Heart left ventricle (tissue), 16 donors: ENCODE measurements at places on chromosomes 7 and 10. TPM values are rescaled to one million over a fixed set of nuclear protein-coding genes. Genes with fewer than 3 reads are reported as not detected.

SDK1 gene
- 3.6 TPM for total RNA-seq

GRID1 gene
- 1.5 TPM for total RNA-seq

ACSM6 gene
- total RNA-seq = not detected

TMEM196 gene
- total RNA-seq = not detected

RELN gene
- 0.16 TPM for total RNA-seq

NKX2-3 gene
- total RNA-seq = not detected

- no peak overlapping the region for H3K27ac ChIP-seq
- H3K27me3 ChIP-seq = no peaks in the 10 kb centered on the region
- no peaks in the 10 kb centered on the region for H3K4me1 ChIP-seq
- H3K36me3 ChIP-seq = no peaks in the 10 kb centered on the region
These were observed 190.1 kb upstream of the GDF10 start for GRCh38 chr10:47109906-47110305.

GRCh38 chr7:157080111-157080730 is 58.5 kb upstream of the UBE3C start:
- no peaks in the 10 kb centered on the region for H3K36me3 ChIP-seq
- no peaks in the 10 kb centered on the region for H3K4me1 ChIP-seq
- H3K27ac ChIP-seq = no peak overlapping the region
- peaks cover 23% of the 10 kb centered on the region for H3K27me3 ChIP-seq
- no peak for DNase-seq

DNA sequence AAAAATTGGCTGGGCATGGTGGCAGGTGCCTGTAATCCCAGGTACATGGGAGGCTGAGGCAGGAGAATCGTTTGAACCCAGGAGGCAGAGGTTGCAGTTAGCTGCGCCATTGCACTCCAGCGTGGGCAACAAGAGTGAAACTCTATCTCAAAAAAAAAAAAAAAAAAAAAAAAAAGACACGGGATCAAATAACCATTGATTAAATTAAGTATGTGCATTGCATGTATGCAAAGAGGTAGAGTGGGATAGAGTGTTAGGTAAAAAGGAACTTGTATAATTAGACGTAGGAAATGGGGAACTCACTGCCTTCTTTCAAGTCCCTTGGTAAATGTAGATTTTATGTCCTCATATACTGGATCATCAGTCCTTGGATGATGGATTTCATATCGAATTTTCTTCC is 13.1 kb downstream of the VCL start:
- no peak overlapping the region for H3K4me3 ChIP-seq
- DNase-seq = no peak
- H3K27me3 ChIP-seq = no peaks in the 10 kb centered on the region
- peaks cover 76% of the 10 kb centered on the region for H3K4me1 ChIP-seq
- H3K27ac ChIP-seq = peak overlapping the region; percentile 3
- no peaks in the 10 kb centered on the region for H3K36me3 ChIP-seq

- H3K4me1 ChIP-seq = peaks cover 25% of the 10 kb centered on the region
- H3K27me3 ChIP-seq = no peaks in the 10 kb centered on the region
- peak overlapping the region; percentile 65 for H3K27ac ChIP-seq
- H3K4me3 ChIP-seq = no peak overlapping the region
These were observed 20.9 kb downstream of the TBX20 start for GRCh38 chr7:35232994-35233393.

DNA sequence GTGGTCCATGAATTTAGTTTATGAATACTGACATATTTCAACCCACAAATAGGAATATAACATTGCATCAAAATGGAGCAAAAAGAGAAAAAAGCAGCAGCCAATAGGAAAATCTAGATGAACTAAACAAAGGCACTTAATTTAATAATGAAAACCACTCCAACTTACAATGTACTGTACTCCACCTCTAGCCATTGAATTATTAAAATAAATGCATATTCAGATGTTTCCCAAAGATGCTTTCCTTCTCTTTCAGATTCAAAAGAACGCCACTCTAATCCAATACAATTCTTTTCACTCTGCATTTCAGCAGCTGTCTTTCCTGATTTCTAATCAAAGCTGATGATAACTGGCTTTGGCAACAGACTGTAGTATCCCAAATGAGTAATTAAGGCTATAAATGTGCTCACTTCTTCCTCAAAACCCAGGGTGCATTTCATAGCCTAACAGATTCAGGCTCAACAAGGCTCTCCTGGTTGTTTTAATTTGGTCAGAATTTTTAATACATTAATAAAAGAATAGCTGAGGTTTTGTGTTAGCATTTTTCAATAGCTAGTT is 577.1 kb downstream of the PARD3 start:
- H3K27ac ChIP-seq = no peak overlapping the region
- H3K4me3 ChIP-seq = no peak overlapping the region
- DNase-seq = no peak
- H3K36me3 ChIP-seq = no peaks in the 10 kb centered on the region

DNA sequence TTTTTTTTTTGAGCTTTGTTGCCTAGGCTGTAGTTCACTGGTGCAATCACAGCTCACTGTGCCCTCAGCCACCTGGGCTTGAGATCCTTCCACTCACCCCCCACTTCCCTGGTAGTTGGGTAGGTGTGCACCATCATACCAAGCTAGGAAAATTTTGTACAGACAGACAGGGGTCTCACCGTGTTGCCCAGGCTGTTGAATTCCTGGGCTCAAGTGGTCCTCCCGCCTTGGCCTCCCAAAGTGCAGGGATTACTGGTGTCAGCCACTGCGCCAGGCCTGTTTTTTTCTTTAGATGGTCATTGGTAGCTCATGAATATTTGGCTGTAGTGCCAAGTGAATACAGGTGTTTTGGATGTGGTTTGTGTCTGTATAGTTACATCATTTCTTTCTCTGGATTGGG is 7.5 kb downstream of the COMTD1 start:
- no peaks in the 10 kb centered on the region for H3K27me3 ChIP-seq
- DNase-seq = no peak
- peaks cover 93% of the 10 kb centered on the region for H3K36me3 ChIP-seq
- peaks cover 60% of the 10 kb centered on the region for H3K4me1 ChIP-seq
- no peak overlapping the region for H3K4me3 ChIP-seq
- H3K27ac ChIP-seq = no peak overlapping the region

- H3K4me1 ChIP-seq = peaks cover 6% of the 10 kb centered on the region
- H3K4me3 ChIP-seq = no peak overlapping the region
These were observed 50.5 kb upstream of the YAE1 start for GRCh38 chr7:39515534-39516228.

- H3K4me1 ChIP-seq = no peaks in the 10 kb centered on the region
- H3K27me3 ChIP-seq = no peaks in the 10 kb centered on the region
- H3K4me3 ChIP-seq = no peak overlapping the region
These were observed 226.8 kb downstream of the ARHGAP21 start for GRCh38 chr10:24496906-24497305.

DNA sequence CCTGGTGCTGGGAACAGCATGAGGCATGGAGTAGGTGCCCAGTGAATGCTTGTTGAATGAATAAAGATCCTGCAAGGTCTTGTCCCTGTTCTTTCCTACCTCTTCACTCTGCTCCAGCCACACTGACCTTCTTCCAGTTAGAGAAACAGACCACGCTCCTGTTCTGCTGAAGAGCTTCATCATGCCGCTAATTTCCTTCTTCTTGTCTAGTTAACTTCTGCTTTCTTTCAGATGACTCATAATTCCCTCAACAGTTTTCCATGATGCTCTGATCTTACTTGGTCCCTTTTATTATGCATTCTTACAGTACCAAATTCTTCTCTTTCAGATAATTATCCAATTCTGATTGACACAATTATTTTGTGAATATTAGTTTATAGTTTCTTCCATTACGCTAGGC is 59.5 kb upstream of the C1QL3 start:
- H3K27me3 ChIP-seq = no peaks in the 10 kb centered on the region
- no peak for DNase-seq
- no peak overlapping the region for H3K4me3 ChIP-seq
- no peaks in the 10 kb centered on the region for H3K36me3 ChIP-seq
- no peaks in the 10 kb centered on the region for H3K4me1 ChIP-seq
- no peak overlapping the region for H3K27ac ChIP-seq

- no peak for DNase-seq
- H3K4me3 ChIP-seq = no peak overlapping the region
- peaks cover 70% of the 10 kb centered on the region for H3K36me3 ChIP-seq
- no peaks in the 10 kb centered on the region for H3K27me3 ChIP-seq
- peaks cover 4% of the 10 kb centered on the region for H3K4me1 ChIP-seq
These were observed 10.9 kb upstream of the AP5Z1 start for GRCh38 chr7:4764402-4765007.

- no peak for DNase-seq
- H3K27ac ChIP-seq = peak overlapping the region; percentile 23
- H3K36me3 ChIP-seq = no peaks in the 10 kb centered on the region
- H3K4me1 ChIP-seq = peaks cover 66% of the 10 kb centered on the region
These were observed 22.6 kb downstream of the AQP1 start for GRCh38 chr7:30934225-30934624.

DNA sequence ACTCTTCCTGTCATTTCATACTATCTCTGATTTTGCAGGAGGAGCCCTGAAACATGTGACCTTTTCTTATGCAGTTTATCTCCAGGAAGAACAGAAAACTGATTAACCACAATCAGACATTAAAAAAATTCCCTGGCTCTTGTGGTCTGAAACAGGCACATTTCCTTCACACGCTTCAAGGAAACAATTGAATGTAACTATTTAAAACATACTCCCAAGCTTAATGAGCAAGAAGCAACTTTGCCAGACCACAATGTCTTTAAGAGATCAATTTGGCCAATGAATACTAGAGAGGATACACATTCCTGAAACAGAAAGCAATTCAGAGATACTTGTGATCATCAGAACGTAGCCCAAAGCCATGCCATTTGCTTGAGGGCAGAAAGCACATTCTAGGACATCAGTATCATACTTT is 65.8 kb downstream of the PIP4K2A start:
- H3K27me3 ChIP-seq = no peaks in the 10 kb centered on the region
- no peaks in the 10 kb centered on the region for H3K36me3 ChIP-seq
- DNase-seq = no peak
- no peak overlapping the region for H3K27ac ChIP-seq
- peaks cover 48% of the 10 kb centered on the region for H3K4me1 ChIP-seq

GRCh38 chr10:126397640-126398382 is 9.5 kb upstream of the ADAM12 start:
- H3K27ac ChIP-seq = no peak overlapping the region
- H3K36me3 ChIP-seq = no peaks in the 10 kb centered on the region
- H3K27me3 ChIP-seq = no peaks in the 10 kb centered on the region
- DNase-seq = no peak
- H3K4me3 ChIP-seq = no peak overlapping the region
- no peaks in the 10 kb centered on the region for H3K4me1 ChIP-seq

- H3K4me3 ChIP-seq = no peak overlapping the region
- no peak for DNase-seq
- no peaks in the 10 kb centered on the region for H3K36me3 ChIP-seq
- H3K27ac ChIP-seq = no peak overlapping the region
These were observed 572.4 kb downstream of the GLRX3 start for GRCh38 chr10:130708465-130709070.

GRCh38 chr7:1234881-1235500 is 2.3 kb downstream of the UNCX start:
- no peak for DNase-seq
- H3K4me1 ChIP-seq = no peaks in the 10 kb centered on the region
- H3K36me3 ChIP-seq = no peaks in the 10 kb centered on the region

DNA sequence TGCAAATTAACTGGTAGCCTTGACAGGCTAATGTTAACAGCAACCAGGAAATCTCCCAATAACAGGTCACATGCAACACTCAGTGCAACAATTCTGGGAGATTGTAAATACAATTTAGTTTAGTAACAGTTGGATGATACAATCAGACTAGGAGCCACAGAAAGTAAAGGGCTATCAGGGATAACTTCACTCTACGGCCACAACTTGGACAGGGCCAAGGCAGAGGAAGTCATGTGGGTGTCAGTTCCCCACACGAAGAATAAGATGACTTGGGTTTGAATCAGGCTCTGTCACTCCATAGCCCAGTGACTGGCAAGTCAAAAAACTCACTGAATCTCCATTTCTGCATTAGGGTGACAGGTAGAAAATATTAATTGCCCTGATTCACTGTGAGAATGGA is 217.3 kb upstream of the CCDC6 start:
- H3K27me3 ChIP-seq = no peaks in the 10 kb centered on the region
- no peaks in the 10 kb centered on the region for H3K36me3 ChIP-seq
- peak overlapping the region; percentile 73 for H3K27ac ChIP-seq

DNA sequence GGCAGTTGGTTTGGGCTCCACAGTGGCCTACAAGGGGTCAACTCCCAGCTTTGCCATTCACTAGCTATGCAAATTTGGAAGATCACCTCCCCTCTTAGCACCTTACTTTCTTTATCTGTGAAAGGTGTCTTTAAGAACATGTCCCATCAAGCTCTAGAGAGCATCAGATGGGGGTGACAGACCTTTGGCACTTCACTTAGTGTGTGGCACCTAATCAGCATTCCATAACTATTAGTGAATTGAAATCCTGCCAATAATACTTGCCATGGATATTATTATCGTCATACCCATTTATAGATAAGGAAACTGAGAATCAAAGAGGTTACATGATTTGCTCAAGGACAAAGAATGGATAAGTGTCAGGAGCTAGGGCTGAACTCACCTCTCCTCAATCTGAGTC is 51.9 kb downstream of the PLPP4 start:
- no peak overlapping the region for H3K4me3 ChIP-seq
- H3K27me3 ChIP-seq = no peaks in the 10 kb centered on the region
- no peaks in the 10 kb centered on the region for H3K4me1 ChIP-seq
- no peaks in the 10 kb centered on the region for H3K36me3 ChIP-seq

GRCh38 chr10:96025566-96025965 is 17.8 kb upstream of the CCNJ start:
- no peaks in the 10 kb centered on the region for H3K27me3 ChIP-seq
- H3K27ac ChIP-seq = no peak overlapping the region
- H3K4me3 ChIP-seq = no peak overlapping the region
- H3K4me1 ChIP-seq = no peaks in the 10 kb centered on the region
- no peaks in the 10 kb centered on the region for H3K36me3 ChIP-seq

GRCh38 chr10:103763374-103764202 is 91.8 kb downstream of the SH3PXD2A start:
- H3K27ac ChIP-seq = peak overlapping the region; percentile 4
- H3K4me1 ChIP-seq = peaks cover 33% of the 10 kb centered on the region
- H3K27me3 ChIP-seq = no peaks in the 10 kb centered on the region
- DNase-seq = no peak
- no peaks in the 10 kb centered on the region for H3K36me3 ChIP-seq
- H3K4me3 ChIP-seq = no peak overlapping the region

DNA sequence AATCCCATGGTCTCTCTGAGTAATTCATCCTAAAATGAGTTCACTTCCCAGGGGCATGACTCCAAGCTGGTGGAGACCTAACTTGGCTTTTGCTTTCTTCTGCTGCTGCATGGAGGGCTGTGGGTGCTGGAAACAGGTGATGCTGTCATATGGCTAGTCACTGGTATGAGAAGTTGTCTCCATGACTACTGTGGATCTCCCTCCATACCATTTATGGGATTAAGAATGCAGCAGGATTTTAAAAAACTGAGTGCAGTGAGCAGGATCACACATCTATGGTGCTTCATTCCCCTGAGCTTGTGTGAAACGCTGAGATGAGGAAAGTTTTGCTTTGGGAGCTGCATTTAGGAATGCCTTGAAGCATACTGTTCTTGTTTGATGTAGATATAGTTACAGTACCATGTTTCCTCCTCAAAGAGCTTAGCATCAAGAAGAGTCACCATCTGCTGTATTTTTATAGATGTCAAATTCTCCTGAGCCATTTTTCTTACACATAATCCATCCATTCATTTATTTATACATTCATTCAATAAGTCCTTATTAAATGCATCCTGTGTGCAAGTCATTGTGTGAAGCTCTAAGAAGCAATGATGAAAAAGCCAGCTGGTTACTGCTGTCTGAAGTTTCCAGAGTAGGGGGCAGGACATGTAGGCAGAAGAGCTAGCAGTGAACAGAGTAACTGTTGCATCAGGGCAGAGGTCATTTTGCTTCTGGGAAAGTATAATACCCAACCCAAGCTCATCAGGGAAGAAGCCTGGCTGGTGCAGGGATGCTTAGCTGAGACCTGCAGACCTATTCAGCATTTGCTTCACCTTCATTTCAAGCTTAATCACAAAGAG is 534.8 kb downstream of the AUTS2 start:
- no peak overlapping the region for H3K4me3 ChIP-seq
- no peaks in the 10 kb centered on the region for H3K4me1 ChIP-seq
- no peak for DNase-seq
- H3K36me3 ChIP-seq = no peaks in the 10 kb centered on the region
- no peak overlapping the region for H3K27ac ChIP-seq
